ENCODE measurements at places on chromosomes 4 and X.

DNA sequence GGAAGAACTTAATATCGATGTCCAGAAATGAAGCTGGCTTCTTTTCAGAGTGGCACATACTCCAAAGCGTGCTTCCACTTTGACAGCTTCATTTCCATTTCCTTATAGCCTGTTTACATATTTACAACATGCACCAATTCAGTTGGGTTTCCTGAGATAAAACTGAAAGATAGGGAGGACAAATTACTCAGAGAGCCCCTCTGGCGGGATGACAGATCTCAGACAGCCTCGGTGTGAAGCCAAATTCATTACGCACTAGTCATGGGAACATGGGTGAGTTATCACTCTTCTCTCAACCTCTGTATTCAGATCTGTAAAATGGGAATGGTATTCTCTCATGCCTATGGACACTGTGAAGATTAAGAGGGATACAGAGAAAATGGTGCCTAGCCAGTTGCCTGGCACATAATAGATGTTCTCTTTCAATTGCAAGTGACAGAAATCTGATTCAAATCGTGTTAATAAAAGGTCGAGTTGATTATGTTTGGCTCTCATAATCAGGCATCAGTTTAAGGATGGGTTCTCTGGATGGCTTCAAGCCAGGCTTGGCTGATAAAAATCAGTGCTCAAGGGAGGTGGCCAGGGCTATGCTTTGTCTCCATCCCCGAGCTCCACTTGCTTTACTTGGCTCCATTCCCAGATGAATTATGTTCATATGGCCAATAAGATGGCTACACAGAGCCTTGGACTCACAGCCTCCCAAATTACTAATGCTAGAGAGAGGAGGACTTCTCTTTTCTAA is 132.2 kb upstream of the C1QTNF7 start:
- DNase-seq: no peak

- DNase-seq: no peak
Measured at GRCh38 chrX:46710425-46710824, 48.5 kb downstream of the SLC9A7 start.

GRCh38 chr4:47373174-47373573 is 90.3 kb downstream of the COMMD8 start:
- DNase-seq: no peak

GRCh38 chr4:122412547-122412946 is 33.7 kb downstream of the ADAD1 start:
- no peak for DNase-seq

GRCh38 chr4:128727658-128728057 is 81.8 kb upstream of the JADE1 start:
- no peak for DNase-seq

- DNase-seq: no peak
Measured at GRCh38 chr4:142557239-142557801, 288.8 kb downstream of the INPP4B start.

GRCh38 chr4:137597752-137598430 is 65.6 kb upstream of the PCDH18 start:
- no peak for DNase-seq
